ENCODE measurements at places on chromosomes 7 and 10.

- DNase-seq = no peak
Observed at GRCh38 chr7:159231017-159231416, 86.3 kb upstream of the VIPR2 start.

GRCh38 chr10:12191715-12192114 lies 4.0 kb downstream of the NUDT5 start:
- no peak for DNase-seq

DNA sequence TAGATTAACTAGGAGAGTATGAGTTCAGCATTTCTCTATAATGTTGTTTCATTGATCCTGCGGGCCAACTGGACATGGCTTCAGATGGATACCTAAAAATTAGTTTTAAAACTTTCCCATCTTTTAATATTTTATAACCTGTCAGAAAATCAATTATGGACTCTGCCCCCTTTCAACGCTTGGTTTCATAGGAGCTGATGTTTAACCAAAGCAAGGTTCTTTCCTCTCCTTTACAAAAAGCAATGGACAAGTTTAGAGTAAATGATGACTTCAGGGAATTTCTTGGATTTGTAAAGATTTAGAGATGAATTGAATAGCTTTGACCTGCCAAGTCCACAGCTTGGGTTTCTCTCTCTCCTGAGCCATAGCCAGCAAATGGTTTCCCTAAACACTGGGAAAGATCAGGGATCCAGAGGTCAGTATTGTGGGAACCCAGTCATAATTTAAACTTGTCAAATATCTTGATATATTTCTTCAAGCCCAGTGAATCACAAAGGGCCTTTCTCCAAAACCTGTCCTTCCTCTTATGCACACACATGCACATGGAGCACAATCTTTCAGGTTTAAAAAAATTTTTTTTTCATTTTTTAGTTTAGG lies 177.1 kb downstream of the EVX1 start:
- DNase-seq = no peak

GRCh38 chr10:34156781-34157425 lies 658.2 kb downstream of the PARD3 start:
- DNase-seq = no peak

GRCh38 chr10:28794986-28795385 lies 117.7 kb downstream of the BAMBI start:
- DNase-seq = no peak

- DNase-seq = no peak
Observed at GRCh38 chr7:98956937-98957336, 78.6 kb downstream of the TRRAP start.

DNA sequence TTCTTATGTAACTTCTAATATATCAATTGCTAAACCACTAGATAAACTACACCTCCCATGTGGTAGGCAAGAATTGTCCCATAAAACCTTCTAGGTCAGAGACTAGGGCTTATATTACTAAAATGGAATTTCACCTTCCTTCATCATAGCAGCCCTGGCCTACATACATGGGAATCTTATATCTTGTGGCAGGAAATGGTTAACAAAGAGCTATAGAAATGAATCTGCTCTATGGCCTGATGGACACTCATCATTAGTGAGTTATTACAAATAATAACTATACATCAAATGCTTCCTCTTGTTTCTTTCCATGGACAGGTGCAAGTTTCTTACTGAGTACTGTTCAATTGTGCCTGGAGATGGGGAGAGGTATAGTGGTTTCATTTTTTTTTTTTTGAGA lies 62.3 kb upstream of the PDLIM1 start:
- no peak for DNase-seq

DNA sequence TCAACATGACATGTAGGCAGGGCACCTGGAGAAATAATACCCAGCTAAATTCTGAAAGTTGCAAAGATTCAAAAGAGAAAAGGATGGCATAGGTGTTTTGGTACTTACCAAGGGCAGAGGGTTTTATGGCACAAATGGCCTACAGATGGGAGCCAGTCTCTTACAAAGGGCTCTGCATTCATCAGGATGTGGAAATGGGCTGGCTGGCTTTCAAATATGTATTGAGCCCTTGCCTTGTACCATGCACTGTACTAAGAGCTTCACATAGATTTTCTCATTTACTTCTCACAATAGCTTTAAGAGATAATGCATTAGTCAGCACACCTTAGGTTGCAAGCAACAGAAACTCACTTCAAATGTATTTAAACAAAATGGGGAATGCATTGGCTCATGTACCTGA lies 327.1 kb downstream of the BICC1 start:
- no peak for DNase-seq

- no peak for DNase-seq
Observed at GRCh38 chr10:23648618-23649017, 209.7 kb downstream of the OTUD1 start.

GRCh38 chr7:151045262-151045661 lies 3.1 kb upstream of the ASIC3 start:
- no peak for DNase-seq

GRCh38 chr7:127702938-127703337 lies 50.9 kb downstream of the SND1 start:
- no peak for DNase-seq

GRCh38 chr10:28503114-28503513 lies 29.8 kb upstream of the WAC start:
- DNase-seq = no peak

- no peak for DNase-seq
Observed at GRCh38 chr7:30755384-30756154, 3.6 kb downstream of the INMT start.

Data from glutamatergic neuron (in vitro differentiated cells).